ENCODE measurements at places on chromosomes 13 and 19.

GRCh38 chr13:43058831-43059230, 35.4 kb downstream of the DNAJC15 start:
- no peak for DNase-seq

DNA sequence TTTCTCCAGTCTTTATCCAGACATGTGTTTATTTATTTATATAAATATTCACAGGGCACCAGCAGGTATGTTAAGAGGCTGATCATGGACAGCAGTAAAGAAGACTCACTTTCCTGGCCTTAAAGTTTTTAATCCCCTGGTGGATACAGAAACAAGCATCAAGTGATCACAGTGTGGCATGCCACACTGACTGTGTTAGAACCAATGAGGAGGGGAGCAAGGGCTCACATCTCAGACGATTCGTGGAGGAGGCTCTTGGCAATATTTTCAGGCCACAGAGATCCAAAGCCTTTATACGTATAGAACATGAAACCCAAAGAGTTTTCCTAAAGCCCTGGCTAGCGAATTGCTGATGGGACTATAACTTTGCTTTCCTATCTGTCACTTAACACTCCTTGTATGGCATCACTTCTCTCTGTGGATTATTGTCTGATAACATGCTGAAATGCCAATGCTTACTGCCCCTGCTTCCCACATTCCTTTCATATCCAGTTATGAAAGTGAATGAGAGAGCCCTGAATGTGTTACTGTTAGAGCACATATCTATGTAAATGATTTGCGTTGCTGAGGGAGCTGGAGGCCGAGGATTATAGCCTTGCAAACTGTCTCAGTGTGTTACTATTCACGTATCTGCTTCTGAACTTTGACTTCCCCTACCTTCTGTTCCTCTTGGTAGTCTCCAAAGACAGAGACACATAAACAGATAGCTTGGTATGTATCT, 37.6 kb downstream of the POLR1D start:
- no peak for DNase-seq

DNA sequence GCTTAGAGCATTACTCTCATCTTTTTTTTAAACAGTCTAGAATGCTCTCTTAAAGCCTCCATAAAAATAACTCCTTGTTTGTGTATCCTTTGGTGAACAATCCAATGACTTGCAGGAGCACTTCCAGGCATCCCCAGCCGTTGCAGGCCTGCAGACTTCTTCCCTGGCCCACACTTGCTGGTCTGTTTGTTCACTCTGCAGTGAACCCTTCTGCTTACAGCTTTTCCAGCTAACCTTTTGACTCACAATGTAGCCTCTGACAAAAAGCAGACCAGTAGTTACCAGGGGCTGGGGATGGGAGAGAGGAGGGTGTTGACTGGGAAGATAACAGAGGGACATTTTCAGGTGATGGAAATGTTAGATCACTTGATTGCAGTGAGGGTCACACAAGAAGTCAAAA, 9.1 kb downstream of the GPR42 start:
- DNase-seq: no peak

GRCh38 chr13:67033170-67033569, 197.0 kb downstream of the PCDH9 start:
- no peak for DNase-seq

- no peak for DNase-seq
Measured at GRCh38 chr13:39510316-39510695, 92.7 kb downstream of the LHFPL6 start.

- no peak for DNase-seq
Measured at GRCh38 chr19:41799444-41800000, 3.1 kb downstream of the CEACAM3 start.

DNA sequence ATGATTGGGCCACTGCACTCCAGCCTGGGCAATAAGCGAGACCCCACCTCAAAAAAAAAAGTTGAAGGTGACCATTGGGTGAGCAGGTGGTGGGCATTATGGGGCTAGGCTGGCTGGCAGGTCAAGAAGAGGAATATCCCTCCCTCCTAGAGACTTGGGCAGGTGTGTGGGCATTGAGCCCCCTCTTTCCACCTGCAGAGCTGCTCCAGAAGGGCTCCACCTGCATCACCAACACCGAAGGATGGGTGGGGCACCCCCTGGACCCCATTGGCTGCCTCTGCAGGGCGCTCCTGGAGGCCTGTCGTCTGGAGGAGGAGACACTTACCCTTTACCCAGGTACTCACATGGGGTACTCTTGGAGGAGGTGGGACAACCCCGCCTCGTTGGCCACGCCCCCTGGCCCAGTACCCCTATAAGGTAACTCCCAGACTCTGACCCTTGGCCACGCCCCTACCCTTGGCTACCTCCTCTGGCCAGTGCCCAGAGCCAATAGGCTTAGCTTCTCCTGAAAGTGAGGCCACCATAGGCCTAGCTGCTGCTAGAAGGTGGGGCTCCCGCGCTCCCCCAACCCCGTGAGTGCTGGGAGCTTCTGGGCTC, 21.9 kb downstream of the ZSWIM4 start:
- DNase-seq: no peak

DNA sequence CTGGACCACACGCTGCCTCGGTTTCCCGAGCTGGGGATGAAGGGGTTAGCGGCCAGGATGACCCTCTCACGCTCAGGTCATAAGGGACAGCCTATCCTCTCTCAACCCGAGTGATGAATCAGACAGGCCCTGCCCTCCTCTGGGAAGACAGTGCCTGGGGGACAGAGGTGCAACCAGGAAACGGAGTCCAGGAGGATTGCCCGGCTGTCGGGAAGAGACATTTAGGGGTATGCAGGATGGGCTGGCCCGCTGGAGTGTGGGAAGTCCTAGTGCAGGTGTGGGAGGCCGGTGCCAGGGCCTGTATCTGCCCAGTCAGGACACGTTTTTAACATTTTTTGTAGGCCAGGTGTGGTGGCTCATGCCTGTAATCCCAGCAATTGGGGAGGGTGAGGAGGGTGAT, 8.3 kb downstream of the LSM7 start:
- DNase-seq: no peak

- DNase-seq: peak; percentile 39
Measured at GRCh38 chr13:60164234-60164889, 634 bp upstream of the DIAPH3 start.

DNA sequence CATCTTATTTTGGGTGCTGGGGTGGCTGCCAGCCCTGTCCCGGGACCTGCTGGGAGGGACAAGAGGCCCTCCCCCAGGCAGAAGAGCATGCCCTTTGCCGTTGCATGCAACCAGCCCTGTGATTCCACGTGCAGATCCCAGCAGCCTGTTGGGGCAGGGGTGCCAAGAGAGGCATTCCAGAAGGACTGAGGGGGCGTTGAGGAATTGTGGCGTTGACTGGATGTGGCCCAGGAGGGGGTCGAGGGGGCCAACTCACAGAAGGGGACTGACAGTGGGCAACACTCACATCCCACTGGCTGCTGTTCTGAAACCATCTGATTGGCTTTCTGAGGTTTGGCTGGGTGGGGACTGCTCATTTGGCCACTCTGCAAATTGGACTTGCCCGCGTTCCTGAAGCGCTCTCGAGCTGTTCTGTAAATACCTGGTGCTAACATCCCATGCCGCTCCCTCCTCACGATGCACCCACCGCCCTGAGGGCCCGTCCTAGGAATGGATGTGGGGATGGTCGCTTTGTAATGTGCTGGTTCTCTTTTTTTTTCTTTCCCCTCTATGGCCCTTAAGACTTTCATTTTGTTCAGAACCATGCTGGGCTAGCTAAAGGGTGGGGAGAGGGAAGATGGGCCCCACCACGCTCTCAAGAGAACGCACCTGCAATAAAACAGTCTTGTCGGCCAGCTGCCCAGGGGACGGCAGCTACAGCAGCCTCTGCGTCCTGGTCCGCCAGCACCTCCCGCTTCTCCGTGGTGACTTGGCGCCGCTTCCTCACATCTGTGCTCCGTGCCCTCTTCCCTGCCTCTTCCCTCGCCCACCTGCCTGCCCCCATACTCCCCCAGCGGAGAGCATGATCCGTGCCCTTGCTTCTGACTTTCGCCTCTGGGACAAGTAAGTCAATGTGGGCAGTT, 8.6 kb downstream of the CALM3 start:
- no peak for DNase-seq

DNA sequence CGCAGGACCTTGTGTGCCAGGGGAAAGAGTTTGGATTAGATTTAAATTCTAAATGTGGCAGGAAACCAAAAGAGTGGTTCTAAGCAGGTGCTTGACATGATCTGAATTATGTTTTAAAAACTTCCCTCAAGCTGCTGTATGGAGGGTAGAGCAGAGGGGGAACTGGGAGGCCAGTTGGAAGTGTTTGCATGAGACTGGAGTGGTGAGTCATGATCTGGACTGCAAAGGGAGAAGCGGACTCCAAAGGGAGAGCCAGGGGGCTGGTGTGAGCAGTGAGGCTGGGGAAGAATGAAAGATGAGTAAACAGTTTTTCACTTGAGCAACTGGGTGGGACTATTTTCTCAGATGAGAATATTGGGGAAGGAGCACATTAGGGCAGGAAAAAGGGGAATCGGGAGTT, 206.1 kb downstream of the DNAJC15 start:
- peak; percentile 84 for DNase-seq

GRCh38 chr19:36674201-36674600, 7.6 kb upstream of the ZNF461 start:
- no peak for DNase-seq

GRCh38 chr19:12944104-12944674, 1.5 kb upstream of the RAD23A start:
- DNase-seq: no peak

- DNase-seq: no peak
Measured at GRCh38 chr13:46479283-46479682, 73.7 kb upstream of the LRCH1 start.

- DNase-seq: no peak
Measured at GRCh38 chr13:30339738-30340330, 32.5 kb upstream of the KATNAL1 start.

DNA sequence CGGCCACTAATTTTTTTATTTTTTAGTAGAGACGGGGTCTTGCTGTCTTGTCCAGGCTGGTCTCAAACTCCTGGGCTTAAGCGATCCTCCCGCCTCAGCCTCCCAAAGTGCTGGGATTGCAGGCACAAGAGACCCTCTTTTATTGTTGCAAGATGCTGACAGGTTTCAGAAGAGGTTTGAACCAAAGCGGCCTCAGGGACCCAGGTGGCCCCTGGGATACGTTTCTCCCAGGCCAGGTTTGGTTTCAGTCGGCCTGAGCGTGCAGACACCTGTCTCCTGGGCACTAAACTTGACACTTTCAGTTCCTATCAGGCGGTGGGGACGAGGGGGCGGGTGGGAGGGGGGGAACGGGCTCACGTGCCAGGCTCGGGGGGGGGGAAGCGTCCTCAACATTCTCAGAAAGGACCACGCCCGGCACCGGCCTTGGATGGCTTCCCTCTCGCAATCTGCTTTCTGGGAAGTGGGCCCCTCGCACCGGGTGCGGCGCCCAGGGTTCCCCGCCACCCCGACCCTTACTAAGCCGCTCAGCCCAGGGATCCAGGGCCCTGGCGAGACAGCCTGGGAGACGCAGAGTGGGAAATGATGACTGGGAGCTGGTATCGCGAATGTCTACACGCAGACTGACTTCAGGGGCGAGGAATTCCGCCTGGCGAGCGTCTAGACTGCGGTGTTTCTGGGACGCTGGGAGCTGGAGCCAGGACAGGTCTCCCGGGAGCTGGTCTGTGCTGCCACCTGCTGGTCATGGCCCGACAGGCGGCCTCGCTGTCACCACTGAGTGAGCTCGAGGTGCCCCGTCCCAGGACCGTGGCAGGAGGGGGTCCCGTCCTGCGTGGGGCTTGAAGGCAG, 91.6 kb downstream of the GNG7 start:
- DNase-seq: peak; percentile 96

GRCh38 chr13:79998381-79998880, 342.5 kb downstream of the SPRY2 start:
- no peak for DNase-seq

- no peak for DNase-seq
Measured at GRCh38 chr13:69595181-69595580, 512.4 kb upstream of the ATXN8OS start.

GRCh38 chr19:10952809-10953208, 8.0 kb upstream of the SMARCA4 start:
- DNase-seq: no peak
